NCI-H510A (cell line): ENCODE measurements at places on chromosomes 11 and 22.

DNA sequence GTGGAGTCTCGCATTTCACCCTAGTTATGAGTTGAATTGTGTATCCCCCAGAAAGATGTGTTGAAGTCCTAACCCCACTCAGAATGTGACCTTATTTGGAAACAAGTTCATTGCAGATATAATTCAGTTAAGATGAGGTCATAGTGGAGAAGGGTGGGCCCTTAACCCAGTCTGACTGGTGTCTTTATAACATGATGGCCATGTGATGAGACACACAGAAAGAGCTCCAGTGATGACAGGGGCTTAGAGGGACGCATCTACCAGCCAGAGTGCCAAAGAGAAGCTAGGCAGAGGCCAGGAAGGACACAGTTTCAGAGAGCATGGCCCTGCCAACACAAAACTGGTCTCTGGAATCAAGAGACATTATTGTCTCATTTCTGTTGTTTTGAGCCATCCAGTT, 50.3 kb downstream of the LARGE1 start:
- DNase-seq: no peak

DNA sequence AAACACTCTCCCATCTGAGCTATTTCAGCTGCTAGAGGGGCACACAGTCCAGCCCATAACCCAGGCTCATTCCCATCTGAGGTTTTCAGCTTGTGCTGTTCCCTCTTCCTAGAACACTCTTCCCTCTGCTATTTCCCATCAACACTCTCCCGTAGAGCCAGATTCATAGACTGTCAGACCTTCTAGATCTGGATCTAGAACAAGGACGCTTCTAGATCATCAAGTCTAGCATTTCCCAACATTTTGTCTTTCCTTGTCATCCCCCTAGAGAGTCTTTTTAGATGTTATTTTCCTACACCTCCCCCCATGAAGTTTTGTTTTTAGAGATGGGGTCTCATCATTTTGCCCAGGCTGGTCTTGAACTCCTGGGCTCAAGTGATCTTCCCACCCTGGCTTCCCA, 13.4 kb downstream of the CRYBA4 start:
- DNase-seq: no peak

DNA sequence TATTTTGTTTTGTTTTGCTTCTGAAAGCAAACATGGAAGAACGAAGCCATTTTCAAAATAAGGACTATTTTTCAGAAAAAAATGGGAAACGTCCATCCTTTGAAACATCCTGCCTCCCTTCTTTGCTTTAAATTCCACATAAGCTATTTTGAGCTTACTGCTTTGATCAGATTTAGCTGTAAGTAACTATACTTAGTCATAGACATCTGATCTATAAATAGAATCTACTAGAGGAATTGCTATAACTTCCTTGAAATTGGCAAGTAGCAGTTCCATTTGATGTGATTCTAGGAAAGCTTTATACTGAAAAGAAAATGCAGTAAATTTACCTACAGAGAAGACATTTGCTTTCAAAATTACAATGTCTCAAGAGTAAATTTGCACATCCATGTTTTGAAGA, 305.8 kb downstream of the TTC28 start:
- no peak for DNase-seq

DNA sequence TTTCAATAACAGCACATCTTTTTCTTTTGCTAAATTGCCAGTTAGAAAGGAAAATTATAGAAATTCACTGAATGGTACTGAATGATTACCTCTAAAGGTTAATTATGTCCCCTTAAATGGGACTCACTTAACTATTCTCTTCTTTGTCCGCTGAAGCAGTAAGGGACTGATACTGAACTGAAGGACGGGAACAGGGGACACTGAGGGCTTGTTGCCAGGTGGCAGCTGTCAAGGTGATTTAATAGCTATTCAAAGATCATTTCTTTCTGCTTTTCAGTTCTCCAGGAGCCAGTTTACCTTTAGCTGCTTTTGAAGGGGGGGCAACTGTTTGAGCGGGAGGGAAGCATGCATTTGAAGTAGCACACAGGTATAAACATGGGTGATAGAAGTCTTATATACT, 325.4 kb upstream of the CCDC90B start:
- DNase-seq: peak; percentile 55

DNA sequence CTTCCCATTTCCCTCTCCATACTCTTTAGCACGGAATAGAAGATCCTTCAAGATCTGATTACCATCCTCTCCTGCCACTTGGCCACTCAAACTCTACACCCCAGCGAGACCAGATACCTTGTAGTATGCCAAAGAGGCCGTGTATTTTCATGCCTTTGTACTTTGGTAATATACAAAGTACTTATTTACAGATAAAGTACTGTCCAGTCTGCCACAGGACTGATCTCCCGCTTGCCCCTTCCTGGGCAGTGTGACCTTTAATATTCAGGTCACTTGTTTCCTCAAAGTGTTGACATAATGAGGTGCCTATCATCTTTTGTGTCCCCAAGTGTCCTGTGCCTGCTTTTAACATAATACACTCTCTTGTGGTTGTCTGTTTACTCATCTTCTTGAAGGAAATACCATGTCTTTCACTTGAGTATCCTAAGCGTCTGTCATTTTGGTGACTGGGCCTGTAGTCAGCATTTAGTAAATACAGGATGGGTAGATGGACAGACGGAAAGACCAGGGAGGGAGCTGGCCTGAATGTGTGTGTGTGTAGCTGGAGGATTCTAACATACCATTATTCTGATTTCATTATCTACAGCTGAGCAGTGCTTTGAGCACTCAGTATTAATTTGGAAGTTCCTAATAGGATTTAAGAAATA, 137.4 kb downstream of the NAV2 start:
- no peak for DNase-seq
